CD4-positive, CD25-positive, alpha-beta regulatory T cell (primary cell): ENCODE measurements at places on chromosomes 6 and 20. TPM values are rescaled to one million over a fixed set of nuclear protein-coding genes. Genes with fewer than 3 reads are reported as not detected.

- no peak overlapping the region for H3K27ac ChIP-seq
- no peaks in the 10 kb centered on the region for H3K4me1 ChIP-seq
- H3K4me3 ChIP-seq: no peak overlapping the region
- no peaks in the 10 kb centered on the region for H3K36me3 ChIP-seq
- DNase-seq: no peak
Measured at GRCh38 chr6:116530436-116530835, 15.0 kb downstream of the TRAPPC3L start.

The EEF1E1 gene
- 64.6 TPM for polyA plus RNA-seq

The SLC22A2 gene
- not detected for polyA plus RNA-seq

The HRH3 gene
- polyA plus RNA-seq: not detected

The TFAP2A gene
- polyA plus RNA-seq: not detected

- H3K4me1 ChIP-seq: no peaks in the 10 kb centered on the region
- no peaks in the 10 kb centered on the region for H3K36me3 ChIP-seq
- H3K27ac ChIP-seq: no peak overlapping the region
- no peak overlapping the region for H3K4me3 ChIP-seq
Measured at GRCh38 chr20:16548068-16548672, 25.1 kb downstream of the KIF16B start.

- DNase-seq: no peak
- no peaks in the 10 kb centered on the region for H3K27me3 ChIP-seq
- peaks cover 91% of the 10 kb centered on the region for H3K36me3 ChIP-seq
- H3K27ac ChIP-seq: no peak overlapping the region
Measured at GRCh38 chr20:38566036-38566598, 14.9 kb upstream of the ADIG start.

DNA sequence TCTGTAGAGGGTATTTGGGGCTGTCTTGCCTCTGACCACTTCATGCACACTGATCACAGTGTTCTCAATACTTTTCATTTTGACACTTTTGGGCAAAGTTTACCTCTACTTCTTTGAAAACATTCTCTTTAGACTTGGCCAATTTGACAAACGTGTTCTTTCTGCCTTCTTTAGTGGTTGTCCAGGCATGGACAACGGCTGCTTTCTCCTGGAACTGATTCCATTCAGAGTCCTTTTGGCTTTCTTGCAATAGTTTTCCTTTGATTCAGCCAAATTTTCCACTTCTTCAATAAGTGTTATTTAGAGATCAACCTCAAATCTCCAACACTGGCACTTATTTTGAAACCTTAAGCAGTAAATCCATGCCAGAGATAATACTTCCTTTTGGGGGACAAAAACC, 6.7 kb upstream of the CST9 start:
- no peaks in the 10 kb centered on the region for H3K4me1 ChIP-seq
- H3K36me3 ChIP-seq: no peaks in the 10 kb centered on the region
- H3K4me3 ChIP-seq: no peak overlapping the region
- no peak overlapping the region for H3K27ac ChIP-seq

DNA sequence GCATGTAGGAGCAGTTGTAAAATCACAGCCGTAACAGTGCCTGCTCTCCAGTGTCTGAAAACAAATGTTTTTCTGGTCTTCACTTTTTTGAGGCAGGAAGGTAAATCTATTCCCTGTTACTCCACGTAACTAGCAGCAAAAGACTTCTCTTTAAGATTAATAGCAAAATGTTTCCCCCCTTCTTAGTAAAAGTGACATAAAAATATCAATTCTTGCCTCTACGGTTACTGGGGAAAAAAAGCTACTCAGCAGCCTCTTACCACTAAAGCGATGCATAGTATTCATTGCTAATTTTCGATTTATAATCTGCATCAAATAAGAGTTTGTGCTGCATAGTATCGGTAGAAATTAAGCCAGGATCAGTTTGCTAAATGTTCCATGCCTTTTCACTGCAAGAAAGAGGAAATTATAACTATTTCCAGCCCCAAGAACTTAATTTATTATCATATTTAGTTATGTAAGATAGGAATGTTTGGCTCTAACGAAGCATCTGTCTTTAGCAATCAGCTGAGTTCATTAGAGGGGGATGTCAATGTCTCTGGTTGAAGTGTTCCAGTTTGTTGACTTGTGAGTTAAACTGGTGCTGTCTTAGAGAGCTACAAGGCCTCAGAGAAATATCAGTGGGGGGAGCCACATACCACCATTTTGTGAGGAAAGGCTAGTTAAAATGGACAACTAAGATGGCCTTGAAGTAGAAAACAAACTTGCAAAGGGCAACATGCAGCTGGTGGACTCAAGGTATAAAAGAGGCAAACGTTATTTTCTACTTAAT, 617 bp upstream of the TSPYL1 start:
- peaks cover 9% of the 10 kb centered on the region for H3K36me3 ChIP-seq
- peak overlapping the region; percentile 100 for H3K27ac ChIP-seq
- peaks cover 48% of the 10 kb centered on the region for H3K4me1 ChIP-seq
- DNase-seq: no peak

DNA sequence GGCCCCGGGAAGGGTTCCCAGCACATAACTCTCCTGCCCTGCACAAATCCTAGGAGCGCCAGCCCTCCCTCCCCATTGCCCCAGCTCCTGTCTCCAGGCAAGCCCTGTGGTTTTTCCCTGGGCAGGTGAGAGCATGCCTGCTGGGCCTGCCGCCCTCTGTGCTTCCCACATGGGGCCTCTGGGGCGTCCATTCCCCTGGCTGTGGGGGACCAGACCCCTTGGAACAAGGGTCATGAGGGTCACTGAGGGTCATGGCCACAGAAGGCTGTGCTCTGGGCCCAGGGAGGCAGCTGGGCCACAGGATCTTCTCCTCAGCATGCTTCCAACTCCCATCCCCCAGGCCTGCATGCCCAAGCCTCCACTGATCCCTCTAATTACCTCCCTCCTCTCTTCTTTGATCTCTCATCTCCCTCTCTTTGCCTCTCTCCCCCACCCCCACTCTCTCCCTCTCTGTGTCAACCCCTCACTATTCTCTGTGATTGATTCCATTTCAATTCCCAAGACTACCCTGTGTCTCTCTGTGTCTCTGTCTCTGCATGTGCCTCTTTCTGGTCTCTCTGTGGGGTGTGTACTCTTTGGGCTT, 6.1 kb downstream of the MDFI start:
- H3K4me1 ChIP-seq: no peaks in the 10 kb centered on the region
- no peak overlapping the region for H3K4me3 ChIP-seq
- no peaks in the 10 kb centered on the region for H3K27me3 ChIP-seq
- H3K27ac ChIP-seq: no peak overlapping the region
- DNase-seq: no peak
- no peaks in the 10 kb centered on the region for H3K36me3 ChIP-seq

- no peak for DNase-seq
- H3K27ac ChIP-seq: no peak overlapping the region
- no peak overlapping the region for H3K4me3 ChIP-seq
- H3K27me3 ChIP-seq: peaks cover 28% of the 10 kb centered on the region
Measured at GRCh38 chr20:1505361-1505760, 14.1 kb upstream of the SIRPB2 start.

- DNase-seq: no peak
- no peaks in the 10 kb centered on the region for H3K4me1 ChIP-seq
- H3K4me3 ChIP-seq: no peak overlapping the region
Measured at GRCh38 chr6:5158180-5158579, 73.0 kb downstream of the PPP1R3G start.
